ENCODE measurements at places on chromosomes 2 and 18. TPM values are rescaled to one million over a fixed set of nuclear protein-coding genes. Genes with fewer than 3 reads are reported as not detected.

BOK gene
- total RNA-seq, result 72.8 TPM

ALKAL2 gene
- not detected for total RNA-seq

CD8A gene
- 0.28 TPM for total RNA-seq

ZNF516 gene
- 32.7 TPM for total RNA-seq

DTNA gene
- not detected for total RNA-seq

FER1L5 gene
- 0.09 TPM for total RNA-seq

CFAP65 gene
- not detected for total RNA-seq

ERBB4 gene
- total RNA-seq, result not detected

SEC11C gene
- total RNA-seq, result 15.8 TPM

NEB gene
- total RNA-seq, result not detected

DNA sequence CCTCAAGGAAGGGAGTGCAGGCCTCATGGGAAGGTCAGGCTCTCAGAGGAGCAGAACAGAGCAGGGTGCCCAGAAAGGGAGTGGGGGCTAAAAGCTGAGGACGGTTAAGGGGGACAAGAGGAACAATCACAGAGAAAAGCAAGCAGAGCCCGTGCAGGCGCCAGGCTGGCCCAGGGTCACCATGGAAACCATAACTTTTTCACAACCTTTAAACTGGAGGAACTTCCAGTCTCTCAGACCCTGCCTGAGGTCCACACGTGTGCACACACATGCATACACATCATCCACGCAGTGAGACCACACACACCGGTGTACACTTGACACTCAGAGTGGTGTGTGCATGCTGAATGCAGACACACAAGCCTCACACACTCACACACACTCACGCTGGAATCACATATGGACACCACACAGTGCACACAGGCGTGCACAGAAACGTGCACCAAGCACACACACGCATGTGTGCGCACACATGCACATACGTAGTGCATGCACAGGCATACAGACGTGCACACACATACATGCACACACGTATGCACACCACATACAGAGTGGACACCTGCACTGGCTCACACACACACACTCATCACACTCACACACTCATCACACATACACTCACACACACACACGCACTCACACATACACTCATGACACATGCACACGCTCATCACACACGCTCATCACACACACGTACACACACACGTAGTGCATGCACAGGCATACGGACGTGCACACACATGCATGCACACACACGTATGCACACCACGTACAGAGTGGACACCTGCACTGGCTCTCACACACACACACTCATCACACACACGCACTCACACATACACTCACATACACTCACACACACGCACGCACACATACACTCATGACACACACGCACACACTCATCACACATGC, 37.2 kb upstream of the SNED1 start:
- H3K4me3 ChIP-seq, result no peak overlapping the region
- no peak overlapping the region for H3K27ac ChIP-seq
- H3K36me3 ChIP-seq, result no peaks in the 10 kb centered on the region
- no peaks in the 10 kb centered on the region for H3K4me1 ChIP-seq
- H3K27me3 ChIP-seq, result peaks cover 50% of the 10 kb centered on the region

DNA sequence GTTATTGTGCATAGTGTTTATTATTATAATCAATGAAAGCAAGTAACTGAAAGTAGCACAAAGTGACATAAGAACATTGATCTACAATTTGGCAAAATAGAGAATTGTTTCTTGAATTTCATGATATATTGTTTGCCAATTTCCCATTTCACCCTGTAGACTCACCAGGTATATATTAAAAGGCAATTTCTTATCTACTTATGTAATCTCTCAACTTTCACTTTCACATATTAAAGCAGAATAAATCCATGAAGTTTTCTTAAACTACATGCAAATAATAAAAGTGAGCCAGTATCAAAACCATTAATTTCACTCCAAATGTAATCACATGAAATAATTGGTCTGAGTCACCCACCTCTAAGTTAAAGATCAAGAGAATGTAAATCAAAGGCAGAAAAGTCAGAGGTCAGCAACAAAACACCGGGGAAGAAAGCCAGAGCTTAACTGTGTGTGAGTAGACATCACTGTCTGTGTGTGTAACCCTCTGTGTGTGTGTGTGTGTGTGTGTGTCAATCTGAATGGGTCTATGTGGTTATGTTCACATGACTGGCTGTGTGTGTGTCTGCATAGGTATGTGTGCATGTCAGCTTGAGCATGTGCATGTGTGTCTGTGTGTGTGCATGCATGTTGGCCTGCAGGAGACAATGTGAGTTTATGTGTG, 44.1 kb downstream of the ZNF385B start:
- no peaks in the 10 kb centered on the region for H3K4me1 ChIP-seq
- no peak overlapping the region for H3K27ac ChIP-seq
- no peak overlapping the region for H3K4me3 ChIP-seq

DNA sequence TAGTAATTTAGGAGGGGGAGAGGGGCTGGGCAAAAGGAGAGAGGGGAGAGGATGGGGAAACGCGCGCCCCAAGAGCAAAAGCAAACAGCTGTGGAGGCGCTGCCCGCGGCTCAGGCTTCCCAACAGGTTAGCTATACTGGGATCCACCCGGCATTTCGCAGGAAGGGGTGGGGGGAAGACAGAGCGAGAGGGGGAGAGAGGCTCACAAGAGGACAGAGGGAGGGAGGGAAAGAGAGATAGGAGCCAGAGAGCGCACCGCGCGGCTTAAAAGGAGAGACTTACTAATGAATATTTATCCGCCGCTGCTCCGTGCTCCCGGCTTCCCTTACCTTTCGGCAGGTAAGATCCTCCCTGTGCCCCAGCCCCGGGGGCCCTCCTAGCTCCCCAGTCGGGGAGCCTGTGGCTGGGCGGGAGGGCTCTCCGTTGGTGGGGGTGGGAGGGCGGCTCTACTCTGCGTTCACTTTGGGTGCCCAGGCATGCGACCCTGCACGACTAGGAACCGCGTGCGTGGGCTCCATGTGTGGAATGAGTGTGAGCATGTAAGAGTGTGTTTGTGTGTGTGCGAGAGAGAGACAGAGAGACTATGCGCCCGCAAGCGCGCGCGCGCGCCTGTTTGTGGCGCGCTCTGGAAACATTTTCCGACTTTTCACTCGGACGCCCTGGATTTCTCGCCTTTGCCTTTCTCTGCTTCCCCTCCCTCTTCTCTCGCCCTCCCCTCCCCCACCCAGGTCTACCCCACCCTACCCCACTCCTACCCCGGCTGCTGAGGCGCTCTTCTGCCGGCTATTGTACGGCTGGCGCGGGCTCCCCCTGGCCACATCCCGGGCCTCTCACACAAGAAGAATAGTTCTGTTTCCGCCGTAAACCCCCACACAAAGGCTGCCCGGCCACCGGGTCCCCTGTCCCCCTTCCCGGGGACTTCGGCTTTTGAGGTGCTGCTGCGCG, 7.2 kb upstream of the SIX3 start:
- no peaks in the 10 kb centered on the region for H3K36me3 ChIP-seq
- H3K4me1 ChIP-seq, result peaks cover 11% of the 10 kb centered on the region
- no peak overlapping the region for H3K4me3 ChIP-seq
- H3K27me3 ChIP-seq, result no peaks in the 10 kb centered on the region
- no peak for DNase-seq

GRCh38 chr2:226483143-226483542, 316.5 kb downstream of the IRS1 start:
- peaks cover 27% of the 10 kb centered on the region for H3K4me1 ChIP-seq
- H3K36me3 ChIP-seq, result no peaks in the 10 kb centered on the region
- no peak overlapping the region for H3K27ac ChIP-seq

GRCh38 chr18:53755914-53756609, 468.4 kb downstream of the MBD2 start:
- H3K27me3 ChIP-seq, result no peaks in the 10 kb centered on the region
- no peak overlapping the region for H3K4me3 ChIP-seq
- H3K27ac ChIP-seq, result no peak overlapping the region

- H3K4me1 ChIP-seq, result peaks cover 24% of the 10 kb centered on the region
- H3K4me3 ChIP-seq, result no peak overlapping the region
- H3K36me3 ChIP-seq, result no peaks in the 10 kb centered on the region
- H3K27ac ChIP-seq, result no peak overlapping the region
- peak; percentile 43 for DNase-seq
These were observed 288.5 kb downstream of the TNS1 start for GRCh38 chr2:217714287-217714751.

GRCh38 chr2:148430101-148430500, 214.4 kb upstream of the EPC2 start:
- H3K27me3 ChIP-seq, result no peaks in the 10 kb centered on the region
- H3K4me3 ChIP-seq, result no peak overlapping the region
- no peaks in the 10 kb centered on the region for H3K4me1 ChIP-seq
- no peaks in the 10 kb centered on the region for H3K36me3 ChIP-seq
- no peak for DNase-seq

DNA sequence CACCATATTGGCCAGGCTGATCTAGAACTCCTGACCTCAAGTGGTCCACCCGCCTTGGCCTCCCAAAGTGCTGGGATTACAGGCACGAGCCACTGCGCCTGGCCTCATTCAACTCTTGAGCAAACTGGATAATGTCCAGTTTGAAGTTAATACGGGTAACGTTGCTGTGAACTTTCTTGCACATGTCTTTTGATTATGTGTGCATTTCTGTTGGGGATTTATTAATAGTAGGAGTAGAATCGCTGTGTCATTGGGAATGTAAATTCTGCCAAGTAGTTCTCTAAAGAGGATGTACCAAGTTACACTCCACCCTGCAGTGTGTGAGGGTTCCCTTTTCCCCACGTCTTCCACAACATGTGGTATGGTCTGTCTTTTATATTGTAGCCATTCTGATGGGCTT, 6.2 kb downstream of the IMPA2 start:
- no peak overlapping the region for H3K27ac ChIP-seq
- no peak overlapping the region for H3K4me3 ChIP-seq
- H3K36me3 ChIP-seq, result no peaks in the 10 kb centered on the region
- H3K4me1 ChIP-seq, result peaks cover 8% of the 10 kb centered on the region

DNA sequence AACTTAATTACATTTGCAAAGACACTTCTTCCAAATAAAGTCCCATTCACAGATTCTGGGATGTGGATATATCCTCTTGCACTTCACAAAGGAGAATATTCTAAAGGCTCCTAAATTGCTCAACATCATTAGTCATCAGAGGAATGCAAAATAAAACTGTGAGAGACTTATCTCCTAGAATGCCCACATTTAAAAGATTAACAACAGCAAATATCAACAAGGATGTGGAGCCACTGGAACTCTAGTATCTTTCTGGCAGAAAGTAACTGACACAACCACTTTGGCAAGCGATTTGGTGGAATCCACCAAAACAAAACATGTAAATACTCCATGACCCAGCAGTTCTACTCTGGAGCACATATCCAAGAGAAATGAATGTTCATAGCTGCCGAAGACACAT, 4.6 kb downstream of the NEU2 start:
- H3K36me3 ChIP-seq, result no peaks in the 10 kb centered on the region
- no peak for DNase-seq
- H3K27ac ChIP-seq, result peak overlapping the region; percentile 50
- peaks cover 48% of the 10 kb centered on the region for H3K4me1 ChIP-seq
- H3K4me3 ChIP-seq, result no peak overlapping the region
- H3K27me3 ChIP-seq, result no peaks in the 10 kb centered on the region

DNA sequence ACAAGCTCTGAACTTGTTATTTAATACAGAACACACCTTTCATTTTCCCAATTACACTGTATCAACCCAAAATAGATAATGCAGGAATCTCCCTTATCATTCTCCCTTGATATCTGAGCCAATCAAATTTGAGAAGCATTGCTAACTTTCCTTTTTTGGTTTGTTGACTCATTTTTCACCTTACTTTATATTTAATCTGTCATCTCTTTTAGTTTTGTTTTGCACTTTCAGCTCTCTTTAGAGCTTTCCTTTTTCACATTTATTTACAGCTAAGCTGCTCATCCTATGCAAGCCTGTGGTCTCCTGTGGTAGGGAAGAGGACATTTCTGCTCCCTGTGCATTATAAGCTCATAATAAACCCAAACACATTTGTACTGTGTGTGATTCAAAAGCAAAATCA, 50.1 kb downstream of the ITGAV start:
- H3K36me3 ChIP-seq, result no peaks in the 10 kb centered on the region
- H3K4me3 ChIP-seq, result no peak overlapping the region
- H3K27me3 ChIP-seq, result no peaks in the 10 kb centered on the region
- H3K27ac ChIP-seq, result no peak overlapping the region
- no peaks in the 10 kb centered on the region for H3K4me1 ChIP-seq

- no peaks in the 10 kb centered on the region for H3K36me3 ChIP-seq
- DNase-seq, result no peak
- H3K4me3 ChIP-seq, result no peak overlapping the region
- no peaks in the 10 kb centered on the region for H3K4me1 ChIP-seq
These were observed 352.5 kb upstream of the ZNF521 start for GRCh38 chr18:25704494-25704893.

- H3K4me1 ChIP-seq, result peaks cover 1% of the 10 kb centered on the region
- no peak for DNase-seq
- H3K4me3 ChIP-seq, result no peak overlapping the region
- no peak overlapping the region for H3K27ac ChIP-seq
These were observed 209.8 kb downstream of the ZBTB7C start for GRCh38 chr18:48199399-48199798.

- no peak overlapping the region for H3K4me3 ChIP-seq
- no peak overlapping the region for H3K27ac ChIP-seq
- no peak for DNase-seq
- peaks cover 24% of the 10 kb centered on the region for H3K27me3 ChIP-seq
These were observed 54.6 kb downstream of the DCC start for GRCh38 chr18:52394602-52395001.

- DNase-seq, result no peak
- no peak overlapping the region for H3K27ac ChIP-seq
- no peak overlapping the region for H3K4me3 ChIP-seq
- H3K4me1 ChIP-seq, result peaks cover 6% of the 10 kb centered on the region
These were observed 160.3 kb upstream of the TCF4 start for GRCh38 chr18:55748227-55748738.

- DNase-seq, result peak; percentile 59
- H3K36me3 ChIP-seq, result no peaks in the 10 kb centered on the region
- H3K27ac ChIP-seq, result peak overlapping the region; percentile 77
- no peak overlapping the region for H3K4me3 ChIP-seq
These were observed 5.0 kb downstream of the NT5DC4 start for GRCh38 chr2:112725545-112726457.

GRCh38 chr2:65413610-65414009, 18.8 kb downstream of the SPRED2 start:
- no peak overlapping the region for H3K4me3 ChIP-seq
- peaks cover 25% of the 10 kb centered on the region for H3K4me1 ChIP-seq
- no peaks in the 10 kb centered on the region for H3K36me3 ChIP-seq
- H3K27ac ChIP-seq, result no peak overlapping the region
- H3K27me3 ChIP-seq, result no peaks in the 10 kb centered on the region

DNA sequence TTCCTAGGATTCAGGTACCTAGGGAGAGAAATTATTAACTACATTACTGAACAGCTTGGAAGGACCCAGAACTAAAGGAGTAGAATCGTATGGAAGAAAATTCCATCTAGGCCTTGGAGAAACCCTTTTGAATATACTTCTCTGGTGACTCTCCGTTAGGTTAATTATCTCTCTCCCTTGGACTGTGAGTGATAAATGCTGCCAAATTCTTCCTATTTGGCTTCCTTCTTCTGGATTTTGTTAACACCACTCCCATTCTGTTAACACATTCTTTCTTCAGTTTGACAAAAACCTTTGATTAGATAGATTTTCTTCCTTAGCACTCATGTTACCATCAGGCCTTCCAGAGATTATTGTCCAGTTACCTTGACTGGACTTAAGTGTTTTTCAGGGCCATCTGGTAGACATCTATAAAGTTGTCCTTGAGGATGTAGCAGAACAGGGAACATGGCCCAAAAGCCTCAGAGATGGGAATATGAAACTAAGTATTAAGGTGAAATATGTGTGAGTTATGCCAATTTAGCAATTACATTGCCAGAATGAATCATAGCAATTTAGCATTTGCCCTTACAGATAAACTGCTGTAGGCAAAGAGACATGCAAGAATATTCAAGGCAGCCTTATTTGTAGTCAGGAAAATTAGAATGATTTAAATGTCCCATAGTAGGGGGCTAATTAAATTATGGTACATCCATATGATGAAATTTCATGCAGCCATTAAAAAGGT, 6.7 kb downstream of the CYP27A1 start:
- H3K4me1 ChIP-seq, result no peaks in the 10 kb centered on the region
- no peak for DNase-seq
- no peak overlapping the region for H3K27ac ChIP-seq
- no peaks in the 10 kb centered on the region for H3K27me3 ChIP-seq
- no peaks in the 10 kb centered on the region for H3K36me3 ChIP-seq
